ENCODE measurements at places on chromosomes 4 and X. TPM values are rescaled to one million over a fixed set of nuclear protein-coding genes. Genes with fewer than 3 reads are reported as not detected.

CXXC4 gene
- polyA plus RNA-seq: 0.50 TPM

LINC00632 gene
- polyA plus RNA-seq: 0.25 TPM

ZMAT1 gene
- 0.81 TPM for polyA plus RNA-seq

ADH7 gene
- polyA plus RNA-seq: 1.2 TPM

RHOH gene
- polyA plus RNA-seq: 7.5 TPM

FGD1 gene
- polyA plus RNA-seq: 3.3 TPM

SMARCA1 gene
- 7.9 TPM for polyA plus RNA-seq

C4orf51 gene
- not detected for polyA plus RNA-seq

GPRIN3 gene
- polyA plus RNA-seq: 0.92 TPM

CCDC149 gene
- polyA plus RNA-seq: 15.4 TPM

SPANXN1 gene
- not detected for polyA plus RNA-seq

YY2 gene
- 0.25 TPM for polyA plus RNA-seq

F8 gene
- polyA plus RNA-seq: 3.0 TPM

CNKSR2 gene
- 1.7 TPM for polyA plus RNA-seq

BRS3 gene
- not detected for polyA plus RNA-seq

CENPVL1 gene
- polyA plus RNA-seq: not detected

CCKAR gene
- 9.2 TPM for polyA plus RNA-seq

FHIP1A gene
- 0.90 TPM for polyA plus RNA-seq

L1CAM gene
- 0.62 TPM for polyA plus RNA-seq

GASK1B gene
- 2.4 TPM for polyA plus RNA-seq

GJB1 gene
- polyA plus RNA-seq: 7.3 TPM

RRH gene
- not detected for polyA plus RNA-seq

CXorf66 gene
- polyA plus RNA-seq: not detected

F8A2 gene
- polyA plus RNA-seq: not detected

ADAM29 gene
- polyA plus RNA-seq: not detected

MSANTD1 gene
- not detected for polyA plus RNA-seq
